ENCODE measurements at places on chromosomes 5 and 9.

DNA sequence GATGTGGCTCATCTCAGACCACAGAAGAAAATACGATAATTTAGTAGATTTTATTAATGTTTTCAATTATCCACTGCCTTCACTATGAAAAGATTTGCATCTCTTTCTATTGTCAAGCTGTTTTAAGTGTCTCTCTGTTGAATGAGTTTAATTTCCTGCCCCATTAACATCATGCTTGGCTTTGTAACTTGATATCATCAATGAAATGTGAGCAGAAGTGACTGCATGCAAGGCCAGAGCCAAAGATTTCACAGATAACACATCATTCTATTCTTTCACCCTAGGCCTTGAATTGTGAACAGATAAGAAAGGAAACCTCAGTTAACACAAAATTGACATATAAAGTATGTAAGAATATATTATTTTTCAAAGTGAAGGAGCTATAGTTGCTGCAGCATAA is 986.4 kb upstream of the CDH18 start:
- DNase-seq: no peak

- DNase-seq: no peak
Observed at GRCh38 chr5:27220752-27221151, 182.4 kb upstream of the CDH9 start.

GRCh38 chr9:136665704-136666371 is 3.1 kb downstream of the EGFL7 start:
- DNase-seq: no peak

GRCh38 chr5:8766448-8766847 is 779.4 kb downstream of the SEMA5A start:
- peak; percentile 49 for DNase-seq

DNA sequence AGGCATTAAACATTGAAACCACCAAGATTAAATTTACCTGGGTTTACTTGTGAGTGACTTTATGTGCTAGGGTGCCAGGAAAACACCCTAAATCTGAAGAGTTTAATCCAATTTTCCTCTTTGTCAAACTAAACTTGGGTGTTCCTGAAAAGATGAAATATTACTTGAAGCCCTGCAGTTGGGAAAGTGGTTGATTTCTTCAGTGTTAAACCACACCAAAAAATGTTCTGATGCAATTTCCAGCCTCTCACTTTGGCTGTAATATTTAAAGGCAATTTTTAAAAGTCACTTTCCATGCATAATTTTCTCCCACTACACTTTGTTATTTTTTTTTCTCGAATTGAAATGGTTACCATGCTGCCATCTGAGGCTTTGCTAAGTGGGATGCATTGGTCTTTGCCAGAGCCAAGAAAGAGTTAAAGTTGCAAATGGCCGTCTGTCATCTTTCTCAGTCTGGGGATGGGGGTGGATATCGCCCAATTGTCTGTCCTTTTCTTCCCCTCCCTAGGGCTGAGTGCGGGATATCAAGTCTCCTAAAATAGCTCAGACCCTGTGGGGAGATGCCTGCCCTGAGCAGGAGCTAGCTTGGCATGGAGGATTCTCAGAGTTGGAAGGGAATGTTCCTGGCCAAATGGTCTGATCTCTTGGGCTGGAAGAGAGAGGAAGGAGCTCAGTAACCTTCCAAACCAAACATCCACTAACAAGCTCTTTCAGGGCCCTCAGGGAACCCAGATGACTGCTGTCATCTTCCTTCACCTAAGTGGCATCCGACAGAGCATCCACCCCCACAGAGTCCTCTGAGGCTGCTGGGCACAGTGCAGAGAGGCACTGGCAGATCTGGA is 13.6 kb upstream of the SHB start:
- DNase-seq: peak; percentile 58

- peak; percentile 56 for DNase-seq
Observed at GRCh38 chr9:25716220-25716872, 38.1 kb upstream of the TUSC1 start.

DNA sequence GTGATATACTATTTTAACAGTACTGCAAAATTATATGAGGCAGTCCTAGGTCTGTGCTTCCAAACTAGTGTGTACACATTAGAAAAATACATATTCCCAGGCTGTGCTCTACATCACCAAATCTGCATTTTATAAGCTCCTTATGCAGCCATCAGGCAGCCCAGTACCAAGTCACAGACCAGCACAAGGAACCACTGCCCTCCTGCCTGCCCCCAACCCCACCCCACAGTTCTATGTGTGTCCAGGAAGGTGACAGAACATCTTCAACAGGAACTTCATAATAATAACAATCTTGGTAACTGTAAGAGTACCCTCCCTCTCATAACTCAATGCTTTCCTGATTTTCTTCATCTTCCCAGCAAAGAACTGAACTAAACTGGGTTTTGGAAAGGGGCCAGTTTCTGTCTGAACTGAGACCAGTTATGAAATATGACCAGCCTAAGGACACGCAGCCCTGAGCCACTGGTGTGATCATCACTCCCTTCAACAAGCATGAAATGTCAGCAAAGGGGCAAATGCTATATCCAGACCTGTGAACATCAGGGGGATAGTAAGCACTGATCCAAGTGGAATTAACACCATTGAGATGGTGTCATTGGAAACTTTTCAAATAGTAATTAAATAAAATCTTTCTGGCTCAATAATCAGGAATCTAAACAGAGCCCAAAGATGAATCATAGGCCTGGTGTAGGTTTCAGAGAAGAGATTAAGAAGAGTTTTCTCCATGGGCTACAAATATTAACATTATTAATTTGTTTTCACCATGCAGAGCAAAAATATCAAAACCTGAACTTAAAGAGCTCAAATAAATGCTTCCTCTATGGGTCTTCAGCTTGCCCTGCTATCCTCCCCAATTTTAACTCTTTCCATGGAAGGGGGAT is 82.1 kb downstream of the DPYSL3 start:
- DNase-seq: peak; percentile 67

GRCh38 chr5:149118463-149118862 is 22.8 kb upstream of the ABLIM3 start:
- no peak for DNase-seq

- DNase-seq: peak; percentile 35
Observed at GRCh38 chr9:112078432-112078831, 96.7 kb downstream of the SUSD1 start.

DNA sequence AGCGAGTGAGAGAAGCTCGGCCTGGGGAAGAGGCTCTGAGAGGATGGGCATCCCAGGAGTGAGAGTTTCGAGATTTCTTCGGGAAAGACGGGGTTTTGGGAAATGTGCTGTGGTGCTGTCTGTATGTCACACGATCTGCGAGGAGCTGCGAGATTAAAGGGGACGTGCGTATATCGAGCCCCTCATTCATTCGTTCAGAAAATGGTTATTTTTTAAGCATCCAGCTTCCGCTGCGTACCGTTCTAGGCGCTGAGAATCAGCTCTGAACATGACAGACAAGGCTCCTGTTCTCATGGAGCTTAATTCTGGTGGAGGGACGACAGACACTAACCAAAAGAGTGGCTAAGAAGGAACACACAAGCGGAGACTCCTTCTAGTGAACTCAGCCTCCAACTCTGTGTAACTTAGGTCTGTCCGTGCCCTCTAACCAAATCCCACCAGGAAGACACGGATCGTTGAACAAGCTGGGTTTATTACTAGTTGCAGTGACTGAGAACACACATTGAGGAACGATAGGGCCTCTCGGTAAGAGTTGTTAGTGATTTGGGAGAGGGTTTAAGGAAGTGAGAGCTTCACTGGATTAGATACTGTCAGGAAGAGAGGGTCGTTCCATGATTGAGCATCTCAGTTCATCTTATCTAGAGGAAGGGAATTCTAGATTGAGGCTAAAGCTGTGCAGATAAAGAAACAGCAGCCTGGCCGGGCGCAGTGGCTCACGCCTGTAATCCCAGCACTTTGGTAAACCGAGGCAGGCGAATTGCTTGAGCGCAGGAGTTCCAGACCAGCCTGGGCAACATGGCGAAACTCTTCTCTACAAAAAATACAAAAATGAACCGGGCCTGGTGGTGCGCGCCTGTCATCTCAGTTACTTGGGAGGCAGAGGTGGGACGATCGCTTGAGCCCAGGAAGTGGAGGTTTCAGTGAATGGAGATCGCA is 1.0 kb upstream of the FBXW11 start:
- peak; percentile 29 for DNase-seq

- DNase-seq: no peak
Observed at GRCh38 chr9:106423575-106423974, 439.4 kb upstream of the ZNF462 start.

DNA sequence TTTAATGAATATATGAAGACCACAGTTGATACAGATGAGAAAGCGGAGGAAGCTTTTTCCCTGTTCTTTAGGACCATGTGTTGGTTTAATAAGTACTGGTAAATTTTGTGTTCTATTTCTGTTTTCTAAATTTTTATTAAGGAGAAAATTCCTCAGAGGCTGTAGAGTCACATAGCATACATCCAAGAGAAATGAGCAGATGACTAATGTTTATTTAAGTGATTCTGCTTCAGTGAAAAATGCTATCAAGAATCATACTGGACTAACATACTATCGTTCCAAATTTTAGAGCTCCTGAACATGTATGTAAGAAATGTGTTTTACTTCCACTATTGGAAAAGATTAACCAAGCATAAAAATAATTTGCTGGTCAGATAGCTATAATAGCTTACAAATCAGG is 115.0 kb downstream of the KIAA1958 start:
- no peak for DNase-seq

Measured in amniotic epithelial cell (primary cell).